Activated CD4-positive, alpha-beta T cell treated with anti-CD3 and anti-CD28 coated beads, Interleukin-2, amount 10 ng/mL, durations not matched to agents 7 days and 5 days (primary cell): ENCODE measurements at places on chromosomes 3 and 15. TPM values are rescaled to one million over a fixed set of nuclear protein-coding genes. Genes with fewer than 3 reads are reported as not detected.

Gene CNTN6
- not detected for total RNA-seq

GRCh38 chr3:155424323-155424710, 130.8 kb upstream of the STRIT1 start:
- H3K36me3 ChIP-seq = no peaks in the 10 kb centered on the region
- H3K27ac ChIP-seq = no peak overlapping the region

Gene GRK7
- not detected for total RNA-seq

DNA sequence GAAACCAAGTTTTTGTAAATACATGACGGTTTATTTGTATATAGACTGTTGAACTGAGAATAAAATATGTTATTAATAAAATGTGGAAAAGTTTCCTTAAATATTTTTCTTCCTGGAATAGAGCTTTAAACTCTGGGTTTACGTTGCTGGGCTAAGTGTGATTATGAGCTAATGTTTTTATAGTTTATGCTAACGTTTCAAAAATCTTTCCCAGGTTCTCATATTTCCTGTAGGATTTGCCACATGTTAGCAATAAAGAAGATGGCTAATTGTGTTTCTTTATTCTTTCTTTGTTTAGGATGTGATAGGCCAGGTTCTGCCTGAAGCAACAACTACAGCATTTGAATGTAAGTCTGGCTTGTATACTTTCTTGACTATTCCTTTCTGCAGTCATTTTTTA, 7.2 kb downstream of the MAP2K5 start:
- peaks cover 22% of the 10 kb centered on the region for H3K4me1 ChIP-seq
- H3K36me3 ChIP-seq = peaks cover 15% of the 10 kb centered on the region
- no peak overlapping the region for H3K4me3 ChIP-seq
- no peaks in the 10 kb centered on the region for H3K27me3 ChIP-seq
- no peak overlapping the region for H3K27ac ChIP-seq
- no peak for DNase-seq

- H3K4me1 ChIP-seq = peaks cover 17% of the 10 kb centered on the region
- no peak overlapping the region for H3K4me3 ChIP-seq
- DNase-seq = no peak
- H3K36me3 ChIP-seq = no peaks in the 10 kb centered on the region
- H3K27ac ChIP-seq = no peak overlapping the region
Observed at GRCh38 chr3:129023909-129024308, 22.8 kb downstream of the EFCC1 start.

- H3K27ac ChIP-seq = no peak overlapping the region
- DNase-seq = no peak
- no peak overlapping the region for H3K4me3 ChIP-seq
Observed at GRCh38 chr3:99907959-99908544, 90.4 kb downstream of the CMSS1 start.
